EL (cell line): ENCODE measurements at places on chromosomes 5 and 9.

GRCh38 chr5:107542428-107542827 lies 128.3 kb downstream of the EFNA5 start:
- peak; percentile 90 for DNase-seq

- DNase-seq: no peak
Observed at GRCh38 chr9:74309654-74310053, 187.5 kb upstream of the RORB start.

DNA sequence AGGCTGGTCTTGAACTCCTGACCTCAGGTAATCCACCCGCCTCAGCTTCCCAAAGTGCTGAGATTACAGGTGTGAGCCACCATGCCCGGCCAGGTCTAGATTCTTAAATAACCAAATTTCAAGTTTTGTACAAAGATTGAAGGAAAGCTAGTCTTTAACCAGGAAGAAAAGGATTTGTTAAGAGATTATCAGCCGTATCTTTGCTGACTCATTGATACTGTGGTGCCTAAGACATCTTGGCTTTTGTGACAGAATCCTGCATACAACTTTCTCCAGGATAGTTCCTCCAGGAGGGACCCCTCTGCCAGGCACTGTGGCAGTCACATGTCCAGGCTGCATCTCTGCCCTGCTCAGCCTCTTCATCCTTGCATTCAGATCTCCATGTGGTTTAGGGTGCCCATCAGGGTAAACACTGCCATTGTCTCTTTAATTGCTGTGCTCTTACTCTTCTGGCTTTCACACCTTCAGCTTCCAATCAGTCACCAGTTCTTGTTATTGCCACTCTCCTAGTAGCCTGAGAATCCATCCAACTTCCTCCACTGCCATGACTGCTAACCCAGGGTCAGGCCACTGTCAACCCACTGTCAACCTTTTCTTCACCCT lies 10.0 kb downstream of the MAP3K1 start:
- no peak for DNase-seq

GRCh38 chr5:105783811-105784210 lies 1886.9 kb downstream of the EFNA5 start:
- no peak for DNase-seq

DNA sequence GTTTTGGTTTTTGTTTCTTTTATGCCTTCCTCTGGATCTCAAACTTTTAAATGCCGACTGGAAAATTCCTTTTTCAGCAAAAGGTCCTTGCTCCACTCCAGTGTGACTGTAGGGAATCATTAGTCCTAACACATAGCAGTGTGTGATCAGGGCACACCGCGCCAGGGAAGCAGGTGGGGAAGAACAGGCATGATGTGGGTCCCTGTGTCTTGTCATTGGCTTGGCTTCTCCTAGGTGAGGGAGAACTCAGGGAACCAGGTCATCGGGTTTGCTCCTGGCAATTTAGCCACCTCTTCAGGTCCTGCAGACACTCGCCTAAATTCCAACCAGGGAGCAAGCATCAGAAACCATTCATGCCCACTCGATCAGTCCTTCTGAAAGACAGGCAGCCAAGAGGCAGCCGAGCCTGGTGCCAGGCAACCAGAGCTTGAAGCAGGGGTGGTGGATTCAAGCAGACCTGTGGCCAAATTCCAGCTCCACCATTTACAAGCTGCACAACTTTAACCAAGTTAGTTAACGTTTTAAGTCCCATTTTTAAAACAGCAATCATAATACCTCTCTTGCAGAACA lies 514.2 kb downstream of the BNC2 start:
- DNase-seq: no peak

DNA sequence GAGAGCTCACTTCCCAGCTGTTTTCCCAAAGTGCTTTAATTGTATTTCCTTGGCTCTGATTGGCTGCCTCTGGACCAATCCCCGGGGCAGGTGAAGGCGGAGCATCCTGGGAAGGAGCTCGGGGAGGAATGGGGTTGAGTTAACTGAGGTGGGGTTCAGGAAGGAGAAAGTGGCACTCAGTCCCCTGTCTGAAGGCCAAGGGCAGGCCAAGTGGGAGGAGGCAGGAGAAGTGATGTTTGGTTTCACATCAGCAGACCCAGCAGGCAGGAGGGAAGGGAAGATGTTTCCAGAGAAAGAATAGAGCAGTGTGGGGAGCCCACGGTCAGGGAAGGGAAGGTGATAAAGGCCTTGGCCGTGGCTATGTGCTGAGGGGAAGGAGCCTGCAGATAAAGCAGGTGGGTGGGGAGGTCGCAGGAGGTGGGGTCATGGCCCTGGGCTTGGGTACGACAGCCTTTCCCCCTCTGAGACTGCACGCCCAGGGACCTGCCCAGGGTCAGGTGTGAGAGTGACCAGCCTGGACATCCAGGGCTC lies 3.1 kb downstream of the TSPAN17 start:
- DNase-seq: no peak

GRCh38 chr5:159781626-159782157 lies 134.6 kb upstream of the ADRA1B start:
- DNase-seq: no peak

DNA sequence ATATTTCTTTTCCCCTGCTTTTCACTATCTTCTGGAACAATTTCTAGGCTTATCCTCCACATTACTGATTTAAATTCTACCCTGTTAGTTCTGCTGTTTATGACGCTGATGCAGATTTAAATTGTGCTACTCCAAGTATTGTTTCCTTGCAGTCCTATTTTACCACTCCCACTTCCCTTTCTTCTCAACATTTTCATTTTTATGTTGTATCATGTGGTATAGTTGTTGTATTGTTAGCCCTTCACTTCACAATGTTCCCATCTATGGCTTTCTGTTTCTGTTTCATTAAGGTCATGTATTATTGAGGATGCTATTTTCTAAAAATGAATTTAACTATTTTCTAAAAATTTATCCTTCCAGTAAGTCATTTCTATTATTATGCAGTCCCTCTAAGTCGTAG lies 254.4 kb downstream of the NDUFS4 start:
- DNase-seq: no peak

- DNase-seq: no peak
Observed at GRCh38 chr5:149584121-149584520, 2.8 kb downstream of the ARHGEF37 start.

- DNase-seq: peak; percentile 32
Observed at GRCh38 chr5:76836585-76836984, 13.2 kb upstream of the S100Z start.

DNA sequence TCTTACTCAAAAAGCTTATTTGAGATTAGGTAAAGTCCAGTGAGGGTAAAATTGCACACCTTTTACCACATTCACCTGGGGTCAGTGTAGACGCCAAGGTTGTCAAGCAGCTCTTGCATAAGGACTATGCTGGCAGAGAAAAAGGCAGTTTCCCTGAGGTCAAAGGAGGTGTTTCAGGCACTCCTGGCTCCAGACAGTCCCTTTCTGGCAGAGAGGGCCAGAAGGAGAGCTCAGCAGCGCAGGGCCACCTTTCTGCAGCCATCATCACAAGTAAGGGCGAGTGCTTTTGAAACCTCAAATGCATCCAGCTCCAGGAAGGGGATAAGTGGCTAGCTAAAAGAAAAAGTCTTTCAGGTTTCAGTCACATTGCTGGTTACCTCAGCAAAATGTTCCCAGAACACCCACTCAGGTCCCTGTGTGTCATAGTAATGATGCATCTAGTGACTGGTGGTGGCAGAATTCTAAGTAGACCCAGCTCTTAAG lies 16.7 kb upstream of the IL13 start:
- DNase-seq: no peak

DNA sequence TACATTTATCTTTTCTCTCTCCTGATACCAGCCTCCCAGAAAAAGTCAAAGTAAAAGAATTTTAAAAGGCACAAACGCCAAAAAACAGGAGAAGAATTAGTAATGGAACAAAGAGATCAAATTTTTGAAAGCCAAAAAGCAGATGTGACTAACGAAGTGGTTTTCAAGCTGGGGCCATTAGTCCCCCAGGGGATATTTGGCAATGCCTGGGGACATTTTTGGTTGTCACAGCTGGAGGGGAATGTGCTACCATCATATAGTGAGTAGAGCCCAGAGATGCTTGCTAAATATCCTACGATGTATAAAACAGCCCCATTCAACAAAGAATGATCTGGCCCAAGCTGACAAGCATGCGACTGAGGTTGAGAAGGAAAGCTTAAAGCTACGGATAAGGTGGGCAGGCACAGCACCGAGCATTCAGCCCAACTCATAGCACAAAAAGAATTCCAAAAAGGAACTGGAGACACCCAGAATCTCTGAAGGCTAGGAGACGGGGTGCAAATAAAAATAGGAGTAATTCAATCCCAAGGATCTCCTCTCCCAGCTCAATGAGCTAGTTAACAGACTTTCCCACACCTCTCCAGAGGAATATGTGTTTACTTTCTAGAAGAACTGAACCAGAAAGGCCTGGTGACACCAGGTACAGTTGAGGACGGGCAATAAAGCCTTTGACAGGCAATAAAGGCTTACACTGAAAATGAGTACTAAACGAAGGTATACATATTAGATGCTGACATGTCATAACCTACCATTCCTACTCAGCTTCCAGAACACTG lies 269.0 kb downstream of the DENND1A start:
- no peak for DNase-seq

DNA sequence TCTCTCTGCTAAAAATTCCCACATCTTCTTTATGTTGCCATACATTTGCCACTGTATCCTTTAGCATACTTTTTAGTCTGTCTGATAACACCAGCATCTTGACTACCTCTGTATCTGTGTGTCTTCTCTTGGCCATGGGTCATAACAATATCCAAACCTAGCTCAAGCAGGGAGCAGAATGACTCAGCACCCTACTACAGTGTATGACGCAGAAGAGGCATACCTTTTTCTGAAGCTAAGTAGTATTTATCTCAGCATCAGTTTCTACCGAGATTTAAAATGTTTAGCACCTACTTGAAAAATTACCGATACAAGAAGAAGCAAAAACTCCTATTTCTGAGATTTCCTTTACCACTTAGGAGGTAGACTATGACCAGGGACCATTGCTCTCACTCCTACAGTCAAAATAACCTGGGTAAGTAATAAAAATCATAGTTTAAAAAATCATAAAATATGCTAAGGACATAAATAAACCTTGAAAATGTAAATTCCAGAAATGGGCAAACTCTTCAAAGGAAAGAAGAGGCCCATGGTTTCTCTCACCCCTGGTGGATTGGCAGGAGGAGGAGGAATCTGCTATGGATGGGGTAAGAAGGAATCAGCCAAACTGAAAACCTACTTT lies 286.5 kb downstream of the MAST4 start:
- DNase-seq: no peak

DNA sequence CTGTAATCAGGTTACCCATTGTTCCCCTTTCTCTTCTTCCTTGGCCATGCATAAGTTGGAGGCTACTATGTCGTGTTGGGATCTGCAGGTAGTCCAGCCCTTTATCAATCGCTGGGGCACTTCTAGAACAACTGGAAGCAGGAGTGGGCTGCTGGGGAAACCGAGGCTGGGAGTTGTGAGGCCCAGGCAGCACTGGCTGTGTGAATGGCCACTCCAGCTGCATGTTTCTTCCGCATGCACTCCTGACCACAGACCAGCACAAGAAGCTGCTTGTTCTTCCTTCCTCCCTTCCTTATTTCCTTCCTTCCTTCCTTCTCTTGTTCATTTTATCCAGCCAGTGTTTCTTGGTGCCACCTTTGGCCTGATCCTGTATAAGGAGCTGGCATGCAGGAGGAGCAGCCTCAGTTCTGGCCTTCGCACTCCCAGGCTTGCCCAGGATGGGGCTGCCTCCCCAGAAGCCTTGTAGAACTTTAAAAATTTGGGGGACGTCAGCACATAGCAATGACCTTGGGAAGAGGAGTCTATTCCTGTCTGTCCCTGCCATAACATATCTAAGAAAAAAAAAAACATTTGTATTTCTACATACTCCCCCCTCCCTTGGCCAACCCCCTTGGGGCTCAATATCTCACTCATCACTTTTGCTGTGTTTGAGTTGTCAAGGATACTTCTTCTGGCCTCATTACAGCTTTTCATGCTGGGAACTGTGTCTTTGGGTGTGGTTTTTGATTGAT lies 20.8 kb upstream of the CXCL14 start:
- DNase-seq: no peak

DNA sequence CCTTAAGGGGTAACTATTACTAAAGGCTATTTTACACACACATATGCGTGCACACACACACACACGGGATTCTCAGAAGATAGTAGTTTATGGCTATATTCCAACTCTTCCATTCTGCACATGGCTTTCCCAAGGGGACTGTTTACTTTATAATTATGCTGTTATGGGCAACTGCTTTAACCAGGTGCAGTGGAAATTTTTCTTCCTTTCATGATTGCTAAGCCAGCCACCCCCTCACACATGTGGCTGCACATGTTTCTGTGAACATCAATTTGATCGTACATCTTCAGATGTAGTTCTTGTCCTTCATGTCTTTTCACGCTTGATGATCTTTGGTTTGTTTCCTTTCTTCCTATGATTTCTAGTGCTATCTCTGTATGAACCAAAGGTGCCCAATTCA lies 37.0 kb downstream of the MRPS30 start:
- DNase-seq: no peak

DNA sequence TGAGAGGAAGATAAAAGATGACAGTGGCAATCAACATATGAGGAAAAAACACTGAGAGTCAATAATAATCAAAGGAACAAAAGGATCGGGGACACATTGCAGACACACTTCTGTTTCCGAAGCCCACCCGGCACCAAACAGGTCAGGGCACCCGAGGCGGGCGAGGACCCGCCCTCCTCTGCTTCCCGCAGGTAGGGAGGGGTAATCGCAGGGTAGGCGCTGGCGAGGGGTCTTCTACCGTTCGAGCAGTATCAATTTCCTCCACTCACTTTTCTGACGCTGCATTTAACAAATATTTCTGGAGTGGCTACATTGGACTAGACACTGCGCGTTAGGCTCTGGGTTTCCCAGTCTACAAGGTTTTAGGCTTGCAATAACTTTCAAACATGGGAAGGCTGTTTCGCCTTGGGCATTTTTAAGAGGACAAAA lies 1.3 kb downstream of the TXN start:
- no peak for DNase-seq

DNA sequence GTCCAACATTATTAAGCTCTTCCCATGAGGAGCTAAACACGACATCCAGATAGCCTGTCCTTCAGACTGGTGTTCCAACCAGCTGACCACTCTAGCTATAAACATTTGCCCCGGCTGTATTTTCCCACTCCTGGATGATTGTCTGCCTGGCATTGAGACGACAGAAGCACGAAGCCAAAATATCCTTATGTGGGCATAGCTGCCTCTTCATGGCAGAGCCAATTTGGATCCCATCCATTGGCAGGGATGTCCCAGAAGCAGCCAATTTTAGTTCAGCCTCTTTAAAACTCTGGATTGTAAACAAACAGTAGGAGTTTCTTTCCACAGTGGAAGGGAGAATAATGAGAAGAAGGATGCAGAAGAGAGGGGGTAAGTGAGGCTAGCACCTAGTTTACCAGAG lies 507.6 kb downstream of the CETN3 start:
- no peak for DNase-seq

- DNase-seq: peak; percentile 21
Observed at GRCh38 chr9:4739587-4740387, 1.2 kb downstream of the AK3 start.

DNA sequence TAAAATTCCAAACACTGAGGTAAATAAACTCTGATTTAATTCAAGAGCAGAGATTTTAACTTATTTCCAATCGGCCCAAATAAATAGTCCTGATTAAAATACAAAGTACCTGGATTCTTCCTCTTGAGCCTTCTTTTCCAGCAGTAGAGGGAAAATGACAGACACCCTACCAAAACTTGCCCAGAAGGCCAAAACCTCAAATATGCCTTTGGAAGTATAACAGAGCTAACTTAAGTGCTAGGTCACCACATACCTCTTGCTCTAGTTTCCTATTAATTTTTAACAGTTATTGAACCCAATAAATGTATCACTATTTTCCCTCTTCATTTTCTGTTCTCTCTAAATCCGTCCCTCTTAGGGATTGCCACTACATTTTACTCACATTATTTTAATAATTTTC lies 1.4 kb downstream of the BAAT start:
- no peak for DNase-seq

GRCh38 chr5:124663101-124663506 lies 83.3 kb downstream of the ZNF608 start:
- DNase-seq: peak; percentile 68
